ENCODE measurements at places on chromosomes 1 and 21.

DNA sequence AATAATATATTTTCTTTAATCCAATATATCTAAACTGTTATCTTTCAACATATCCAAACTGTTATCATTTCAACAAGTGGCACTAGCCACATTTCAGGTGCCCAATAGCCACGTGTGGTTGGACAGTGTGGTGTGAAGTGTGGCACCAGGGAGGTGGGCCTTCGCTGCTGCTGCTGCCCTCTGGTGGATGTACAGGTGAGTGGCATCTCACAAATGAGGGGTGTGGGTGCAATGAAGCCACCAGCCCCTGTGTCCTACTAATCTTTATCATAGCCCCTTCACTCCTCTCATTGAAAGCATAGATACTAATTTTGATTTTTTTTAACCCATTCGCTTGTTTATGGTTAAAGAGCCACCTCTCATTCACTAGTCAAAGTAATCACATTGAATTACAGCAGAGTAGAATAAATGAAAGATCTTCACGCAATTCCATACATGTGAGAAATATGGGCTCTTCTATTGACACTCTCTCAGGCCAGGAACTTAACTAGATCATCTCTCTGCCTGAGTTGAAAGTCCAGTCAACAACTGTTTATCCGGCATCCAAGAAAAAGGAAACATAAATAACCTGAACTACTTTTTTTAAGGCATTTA lies 499.2 kb downstream of the OMA1 start:
- DNase-seq = peak; percentile 49

DNA sequence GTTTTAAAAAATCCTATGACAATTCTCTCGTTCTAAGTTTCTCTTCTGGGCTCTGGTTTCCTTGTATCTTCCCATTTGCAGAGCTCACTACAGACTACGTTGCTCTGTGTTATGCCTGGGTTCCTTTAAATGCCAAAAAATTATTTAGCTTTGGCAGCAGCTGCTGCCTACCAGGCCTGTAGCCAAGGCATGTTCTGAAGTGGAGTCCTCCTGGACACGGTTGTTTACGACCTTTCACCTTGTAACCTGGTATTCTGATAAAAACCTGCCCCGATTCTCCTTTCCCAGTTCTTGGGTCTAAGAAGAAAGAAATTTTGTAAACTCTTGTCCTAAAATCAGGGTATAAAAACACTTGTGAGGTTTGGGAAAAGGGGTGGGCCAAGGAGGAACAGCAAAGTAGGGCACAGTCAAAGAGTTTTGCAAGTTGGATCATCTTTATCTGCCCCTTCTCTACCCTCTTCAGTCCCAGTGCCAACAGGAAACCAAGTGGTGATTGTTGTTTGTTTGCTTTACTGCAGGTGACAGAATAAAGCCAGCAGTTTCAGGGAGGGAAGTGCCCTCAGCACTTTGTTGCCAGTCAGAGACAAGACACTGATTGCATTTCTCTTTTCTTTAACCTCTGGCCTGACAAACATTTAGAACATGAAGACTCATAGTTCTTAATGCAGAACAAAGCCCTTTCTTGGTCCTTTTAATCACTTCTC lies 3.1 kb upstream of the TXNIP start:
- DNase-seq = no peak

GRCh38 chr21:33884376-33885171 lies 31.0 kb downstream of the ATP5PO start:
- DNase-seq = no peak

DNA sequence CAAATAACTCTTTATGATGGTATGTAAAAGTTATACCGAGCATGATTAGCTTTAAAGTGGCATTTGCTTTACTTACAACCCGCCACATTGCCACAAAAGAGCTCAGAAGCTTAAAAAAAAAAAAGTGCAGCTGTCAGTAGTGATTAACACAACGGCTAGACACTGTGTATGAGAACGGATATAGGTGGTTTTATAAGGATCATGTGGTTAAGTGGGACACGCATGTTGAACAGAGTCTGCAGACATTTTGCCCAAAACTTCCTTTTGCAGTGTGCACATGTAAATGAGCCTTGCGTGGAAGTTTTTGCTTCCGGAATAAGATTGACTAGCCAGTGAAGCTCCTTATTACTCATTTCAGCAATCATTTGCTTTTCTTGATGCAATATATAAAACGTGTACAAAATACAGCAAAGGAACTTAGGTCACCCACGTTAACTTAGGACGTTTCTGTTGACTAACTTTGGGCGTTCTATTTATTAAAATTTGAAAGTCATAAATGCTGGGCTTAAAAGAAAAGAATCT lies 58.7 kb upstream of the RGS1 start:
- peak; percentile 21 for DNase-seq

DNA sequence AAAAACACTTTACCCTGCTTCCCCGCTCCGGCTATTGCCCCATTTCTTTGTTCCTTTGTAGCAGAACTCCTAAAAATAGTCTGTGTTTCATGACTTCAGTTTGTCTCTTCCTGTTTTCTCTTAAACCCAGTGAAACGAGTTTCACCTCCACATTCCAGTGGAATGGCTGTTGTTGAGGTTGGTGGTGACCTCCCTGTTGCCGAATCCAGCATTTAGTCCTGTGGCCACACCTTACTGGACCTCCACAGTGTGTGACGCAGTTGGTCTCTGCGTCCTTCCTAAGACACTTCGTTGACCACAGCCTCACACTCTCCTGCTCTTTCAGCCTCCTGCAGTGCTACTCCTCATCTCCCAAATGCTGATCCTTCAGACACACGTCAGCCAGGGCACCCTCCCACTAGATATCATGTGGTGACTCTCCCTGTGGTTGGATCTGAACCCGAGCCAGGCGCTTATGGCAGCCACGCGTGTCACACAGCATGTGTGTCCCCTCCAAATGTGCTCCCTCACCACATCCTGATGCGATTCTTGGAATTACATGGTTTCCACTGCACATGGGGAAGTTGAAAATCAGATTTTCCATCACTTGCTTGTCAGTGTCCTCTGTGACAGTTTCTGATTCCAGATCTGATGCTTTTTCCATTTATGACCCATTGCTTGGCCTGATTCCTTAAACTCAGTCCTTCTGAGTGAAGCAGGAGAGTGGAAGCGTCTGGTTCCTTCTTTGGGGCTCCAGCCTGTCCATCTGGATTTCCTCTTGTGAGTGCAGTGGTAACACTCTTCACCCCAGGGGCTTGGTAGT lies 99.1 kb upstream of the ARTN start:
- no peak for DNase-seq

GRCh38 chr1:84619383-84620102 lies 45.3 kb upstream of the CTBS start:
- no peak for DNase-seq

DNA sequence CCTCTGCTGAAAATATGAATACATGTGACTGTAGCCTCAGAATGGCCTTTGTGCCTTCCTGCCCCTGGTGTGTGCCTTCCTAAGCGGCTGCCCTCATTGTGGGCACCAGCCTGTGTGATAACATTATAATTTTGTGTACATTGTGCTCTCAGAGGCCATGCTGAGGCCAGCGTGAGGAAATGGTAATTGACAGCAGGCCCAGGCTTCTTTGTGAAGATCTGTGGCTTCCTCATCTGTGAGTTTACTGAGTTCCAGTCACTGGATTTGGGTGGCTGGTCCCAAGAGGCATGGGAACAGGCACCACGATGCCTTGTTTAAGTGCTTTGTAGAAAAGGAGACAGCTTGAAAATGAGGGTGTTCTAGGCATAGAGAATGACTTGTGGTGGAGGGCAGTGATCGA lies 389.3 kb downstream of the OMA1 start:
- no peak for DNase-seq

- DNase-seq = no peak
Measured at GRCh38 chr1:24349891-24350290, 30.7 kb downstream of the GRHL3 start.

DNA sequence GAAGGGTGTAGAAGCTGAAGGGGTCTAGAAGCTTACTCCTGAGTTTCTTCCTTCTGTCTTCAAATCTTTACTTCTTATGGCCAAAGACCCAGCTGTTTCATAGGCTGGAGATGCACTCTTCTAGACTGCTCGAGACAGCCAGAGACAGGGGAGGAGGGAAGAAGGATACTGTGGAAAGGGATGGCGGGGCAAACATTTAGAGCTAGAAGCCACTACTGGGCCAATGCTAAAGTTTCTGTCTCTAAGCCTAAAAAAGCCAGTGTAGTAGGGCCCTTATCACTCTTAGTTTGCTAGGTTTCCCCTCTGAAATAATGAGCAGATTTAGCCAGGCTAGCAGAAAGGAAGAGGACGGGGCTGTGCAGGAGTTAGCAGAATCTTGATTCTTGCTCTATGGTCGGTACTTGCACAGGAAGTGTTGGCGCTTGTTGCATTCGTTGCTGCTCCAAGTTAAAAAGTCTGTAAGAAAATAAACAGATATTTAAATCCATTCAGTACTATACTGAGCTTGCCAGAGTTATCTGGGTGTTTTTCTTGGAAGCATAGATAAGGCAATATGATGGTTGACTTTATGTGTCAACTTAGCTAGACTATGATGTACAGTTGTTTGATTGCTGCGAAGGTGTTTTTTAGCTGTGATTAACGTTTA lies 16.9 kb downstream of the REG4 start:
- DNase-seq = no peak

GRCh38 chr21:36310016-36310415 lies 10.0 kb upstream of the MORC3 start:
- DNase-seq = no peak

DNA sequence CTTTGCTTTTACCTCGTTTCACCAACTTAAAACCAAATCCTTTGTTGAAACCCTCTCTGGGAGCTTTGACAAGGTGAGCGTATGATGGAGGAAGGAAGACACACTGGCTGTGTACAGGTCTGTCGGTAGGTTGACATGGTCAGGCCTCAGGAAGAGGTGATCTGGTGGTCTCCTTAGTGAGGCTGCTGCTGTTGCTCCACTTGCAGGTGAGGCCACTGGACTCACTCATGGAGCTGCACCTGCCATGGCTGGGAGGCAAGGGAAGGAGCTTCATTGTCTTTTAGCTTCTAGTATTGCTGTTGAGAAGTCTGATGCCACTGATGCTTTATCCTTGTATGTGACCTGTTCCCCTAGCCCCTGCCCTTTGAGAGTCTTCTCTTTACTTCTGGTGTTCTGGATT lies 35.7 kb downstream of the TENT5C start:
- no peak for DNase-seq

- no peak for DNase-seq
Measured at GRCh38 chr1:181099152-181100014, 10.9 kb downstream of the IER5 start.

DNA sequence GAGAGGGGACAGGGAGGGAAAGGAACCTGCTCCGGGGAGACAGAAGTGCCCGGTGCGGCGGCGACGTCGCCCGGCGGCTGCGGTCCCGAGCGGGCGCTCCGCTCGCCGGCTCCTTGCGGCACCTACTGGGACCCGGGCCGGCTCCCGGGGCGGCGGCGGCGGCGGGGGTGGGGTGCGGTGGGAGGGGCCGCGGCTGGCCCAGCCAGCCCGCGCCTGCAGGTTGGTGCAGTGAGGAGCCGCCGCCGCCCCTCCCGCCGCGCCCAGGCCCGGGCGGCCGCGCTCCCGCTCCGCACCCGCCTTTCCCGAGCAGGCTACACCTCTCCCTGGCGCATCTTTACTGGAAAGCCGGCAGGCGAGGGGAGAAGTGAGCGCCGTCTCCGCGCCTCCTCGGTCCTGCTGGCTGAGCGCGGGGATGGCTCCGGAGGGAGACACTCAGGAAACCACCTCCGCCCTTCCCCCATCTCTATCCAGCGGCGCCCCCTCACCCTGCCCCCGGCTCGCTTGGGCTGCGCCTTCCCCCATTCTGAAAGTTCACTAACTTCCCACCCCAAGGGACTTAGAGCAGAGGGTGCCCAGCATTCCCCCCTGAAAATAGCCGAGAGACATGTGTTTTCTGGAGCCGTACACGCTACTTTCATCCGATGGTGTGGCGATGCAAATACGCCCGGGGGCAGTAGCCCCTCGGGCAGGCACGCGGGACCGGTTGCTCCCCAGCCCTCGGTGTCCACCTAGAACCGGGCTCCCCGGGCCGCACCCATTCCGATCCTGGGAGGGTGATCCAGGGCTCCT lies at the start of gene PLD5:
TSS of gene PLD5 (minus strand) at position 127 of the 789 bp plus-strand sequence.
- DNase-seq = peak; percentile 43

DNA sequence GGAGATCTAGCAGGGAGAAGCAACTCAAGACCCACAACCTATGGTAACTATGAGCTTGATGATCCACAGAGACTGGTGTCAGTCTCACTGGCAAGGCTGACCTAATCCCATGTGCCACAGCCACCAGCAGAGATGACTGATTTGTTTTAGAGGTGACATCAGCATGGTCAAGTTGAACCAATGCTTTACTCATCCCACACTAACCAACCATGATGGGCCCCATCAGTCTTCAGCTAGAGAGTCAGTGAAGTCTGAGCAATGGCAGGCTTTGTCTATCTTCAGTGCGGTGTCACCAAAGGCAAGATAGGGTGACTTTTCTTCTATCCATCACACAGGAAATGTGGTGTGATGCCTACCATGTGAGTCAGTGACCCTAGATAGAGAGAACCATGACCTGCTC lies 1470.7 kb downstream of the NCAM2 start:
- DNase-seq = no peak

GRCh38 chr1:40834968-40835545 lies 27.1 kb downstream of the CITED4 start:
- no peak for DNase-seq

- no peak for DNase-seq
Measured at GRCh38 chr1:107953556-107953955, 11.4 kb downstream of the VAV3 start.

DNA sequence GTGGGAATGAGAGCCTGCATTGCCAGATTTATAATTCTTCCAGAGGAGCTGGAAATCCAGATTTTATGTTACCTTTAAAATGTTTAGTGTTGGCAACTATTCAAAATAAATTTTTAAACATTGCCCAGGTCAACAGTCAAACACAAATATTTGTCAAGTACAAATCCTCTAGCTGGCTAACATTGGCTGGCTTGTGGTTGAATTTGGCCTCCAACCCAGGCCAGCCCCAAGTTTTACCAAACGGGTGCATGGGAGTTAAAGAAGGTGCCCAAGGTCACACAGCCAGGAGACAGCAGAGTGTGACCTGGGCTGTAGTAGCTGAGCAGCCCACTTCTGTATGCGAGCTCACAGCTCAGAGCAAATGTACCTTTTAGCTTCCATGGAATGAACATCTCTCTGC lies 240.6 kb downstream of the DSCAM start:
- no peak for DNase-seq

DNA sequence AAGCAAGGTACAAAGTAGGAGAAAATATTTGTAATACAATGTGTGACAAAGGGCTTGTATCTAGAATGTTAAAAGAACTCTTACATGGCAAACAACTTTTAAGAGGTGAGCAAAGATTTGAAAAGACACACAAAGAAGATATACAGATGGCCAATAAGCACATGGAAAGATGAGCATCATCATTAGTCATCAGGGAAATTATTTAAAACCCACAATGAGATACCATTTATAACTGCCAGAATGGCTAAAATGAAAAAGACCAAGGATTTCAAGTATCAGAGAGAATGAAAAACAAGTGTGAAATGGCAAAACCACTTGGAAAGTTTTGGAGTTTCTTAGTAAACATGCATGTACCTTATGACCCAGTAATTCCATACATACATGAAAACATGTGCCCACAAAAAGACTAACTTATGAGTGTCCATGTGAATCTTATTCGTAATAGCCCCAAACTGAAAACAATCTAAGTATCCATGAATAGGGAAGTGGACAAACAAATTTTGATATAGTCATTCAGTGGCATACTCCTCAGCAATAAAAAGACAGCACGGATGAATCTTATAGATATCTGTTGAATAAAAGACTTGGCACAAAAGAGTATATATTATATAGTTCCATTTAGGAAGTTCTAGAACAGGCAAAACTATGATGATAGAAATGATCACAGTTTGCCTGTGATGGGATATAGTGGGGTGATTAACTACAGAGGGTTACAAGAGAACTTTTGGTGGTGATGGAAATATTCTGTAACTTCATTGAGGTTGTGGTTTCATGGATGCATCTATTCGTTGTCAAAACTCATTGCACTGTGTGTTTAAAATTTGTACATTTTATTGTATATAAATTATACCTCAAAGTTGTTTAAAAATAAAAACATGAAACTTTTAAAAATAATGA lies 82.0 kb downstream of the DISP1 start:
- DNase-seq = no peak
